Upper lobe of left lung (tissue), 6 donors: ENCODE measurements at places on chromosomes 5 and 9. TPM values are rescaled to one million over a fixed set of nuclear protein-coding genes. Genes with fewer than 3 reads are reported as not detected.

LURAP1L gene
- 59.7 TPM for total RNA-seq

ORM2 gene
- total RNA-seq = not detected

FCN2 gene
- total RNA-seq = not detected

DNA sequence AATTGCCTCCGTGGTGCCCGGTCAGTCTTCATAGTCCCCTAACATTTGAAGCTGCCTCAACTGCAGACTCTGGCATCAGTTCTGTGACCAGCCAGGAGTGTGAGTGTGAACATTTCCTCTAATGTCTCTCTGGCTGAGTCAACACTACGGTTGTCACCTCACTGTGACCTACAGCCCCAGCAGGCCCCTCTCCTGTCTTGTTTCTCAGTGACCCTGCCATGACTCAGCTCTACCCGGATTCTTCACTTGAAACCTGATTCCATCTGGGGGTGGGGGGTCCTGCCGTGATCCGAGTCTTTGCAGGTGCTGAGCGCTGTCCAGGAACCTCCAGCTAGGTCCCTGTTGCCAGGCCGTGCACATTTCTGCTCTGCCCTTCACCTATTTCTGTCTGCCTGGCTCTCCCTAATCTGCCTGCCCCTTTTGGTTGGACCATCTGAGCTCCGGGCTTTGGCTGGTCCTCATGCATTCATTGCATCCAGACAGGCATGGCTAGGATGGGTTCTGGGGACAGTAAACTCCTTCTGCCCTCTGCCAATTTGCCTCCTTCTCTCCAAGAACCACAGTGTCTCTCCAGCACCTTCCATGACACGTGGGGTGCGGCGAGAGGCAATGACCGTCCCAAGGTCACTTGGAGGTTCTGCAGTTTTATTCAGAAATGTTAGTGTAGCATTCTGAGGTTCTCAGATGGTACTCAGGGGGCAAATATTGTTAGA, 24.2 kb downstream of the STC2 start:
- DNase-seq = no peak

DNA sequence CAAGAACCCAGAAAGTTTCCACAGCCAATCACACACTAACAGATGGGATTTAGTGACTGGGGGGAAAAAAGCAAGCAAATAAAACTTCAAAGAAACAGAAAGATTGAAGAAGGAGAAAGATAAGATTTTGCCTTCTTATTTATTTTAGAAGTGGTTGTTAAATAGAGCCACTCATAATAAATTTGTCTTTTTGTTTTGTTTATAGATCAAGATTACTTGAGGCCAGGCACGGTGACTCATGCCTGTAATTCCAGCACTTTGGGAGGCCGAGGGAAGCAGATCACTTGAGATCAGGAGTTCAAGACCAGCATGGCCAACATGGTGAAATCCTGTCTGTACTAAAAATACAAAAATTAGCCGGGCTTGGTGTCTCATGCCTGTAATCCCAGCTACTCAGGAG, 94.9 kb upstream of the RANBP3L start:
- no peak for DNase-seq

DNA sequence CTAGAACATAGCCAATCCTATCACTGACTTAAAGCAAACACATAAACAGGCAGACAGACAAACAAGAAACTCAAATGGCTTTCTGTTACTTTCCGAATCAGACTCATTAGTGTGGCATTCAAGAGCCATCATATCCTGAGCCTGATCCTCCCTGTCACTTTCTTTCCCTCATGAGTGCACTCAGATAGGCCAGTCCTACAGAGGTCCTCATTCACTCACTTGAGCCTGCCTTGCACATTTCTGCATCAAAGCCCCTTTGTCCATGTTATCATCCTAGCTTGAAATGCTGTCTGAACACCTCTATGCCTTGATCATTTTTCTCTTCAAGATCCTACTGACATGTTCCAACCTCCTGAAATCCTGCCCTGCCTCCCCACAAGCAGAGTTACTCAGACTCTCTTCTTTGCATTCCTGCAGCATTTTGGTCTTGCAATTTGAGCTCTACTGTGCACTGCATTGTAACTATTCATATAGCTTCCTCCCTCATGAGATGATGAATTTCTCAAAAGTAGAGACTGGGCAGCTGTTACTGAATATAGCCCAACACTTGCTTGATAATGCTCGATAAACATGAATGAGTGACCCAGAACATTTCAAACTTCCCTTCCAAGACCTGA, 126.9 kb downstream of the PALM2AKAP2 start:
- DNase-seq = no peak

GRCh38 chr5:154118893-154119336, 71.6 kb upstream of the GALNT10 start:
- DNase-seq = no peak

DNA sequence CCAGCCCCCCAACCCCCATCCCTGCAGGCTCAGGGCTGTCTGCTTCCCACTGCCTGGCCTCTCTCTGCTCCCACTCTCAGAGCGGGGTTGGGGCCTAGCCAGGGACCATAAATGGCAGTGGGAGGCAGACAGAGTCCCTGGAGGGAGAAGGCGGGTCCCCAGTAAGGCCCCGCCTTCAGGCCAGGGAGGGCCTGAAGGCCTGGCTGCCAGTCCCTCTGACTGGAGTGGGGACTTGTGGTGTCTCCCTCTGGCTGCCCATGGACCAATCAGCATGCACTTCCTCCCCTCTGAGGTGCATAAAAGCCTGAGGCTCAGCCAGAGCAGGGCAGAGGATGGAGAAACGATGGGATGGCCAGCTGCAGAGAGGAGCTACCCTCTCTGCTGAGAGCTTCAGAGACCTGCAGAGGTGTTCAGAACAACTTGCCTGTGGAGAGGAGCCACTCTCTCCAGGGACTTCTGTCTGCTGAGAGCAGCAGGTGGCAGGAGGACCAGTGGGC, 2.7 kb upstream of the BTNL9 start:
- DNase-seq = no peak

- no peak for DNase-seq
Observed at GRCh38 chr5:4255441-4255840, 659.8 kb downstream of the IRX1 start.

DNA sequence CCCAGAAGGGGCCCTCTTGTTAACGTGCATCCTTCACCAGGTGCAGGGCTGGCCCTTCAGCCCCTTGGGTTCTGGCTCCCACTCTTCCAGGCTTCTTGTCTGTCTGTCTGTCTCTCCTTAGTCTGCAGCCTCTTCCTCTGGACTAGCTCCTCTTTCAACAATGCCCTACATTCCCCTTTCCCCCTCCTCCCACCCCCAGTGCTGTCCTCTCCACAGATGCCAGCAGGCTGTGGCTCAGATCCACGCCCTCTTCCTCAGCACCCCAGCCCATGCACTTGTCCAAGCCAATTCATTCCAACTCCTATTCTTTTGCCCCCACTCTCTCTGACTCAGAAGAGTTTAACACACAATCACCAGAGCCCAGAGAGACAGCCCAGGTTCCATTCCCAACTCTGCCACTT, 45.2 kb upstream of the ALDH1B1 start:
- DNase-seq = no peak
